ENCODE measurements at places on chromosomes 7 and 10.

GRCh38 chr7:16975712-16976111 lies 93.9 kb upstream of the AGR3 start:
- DNase-seq: no peak

DNA sequence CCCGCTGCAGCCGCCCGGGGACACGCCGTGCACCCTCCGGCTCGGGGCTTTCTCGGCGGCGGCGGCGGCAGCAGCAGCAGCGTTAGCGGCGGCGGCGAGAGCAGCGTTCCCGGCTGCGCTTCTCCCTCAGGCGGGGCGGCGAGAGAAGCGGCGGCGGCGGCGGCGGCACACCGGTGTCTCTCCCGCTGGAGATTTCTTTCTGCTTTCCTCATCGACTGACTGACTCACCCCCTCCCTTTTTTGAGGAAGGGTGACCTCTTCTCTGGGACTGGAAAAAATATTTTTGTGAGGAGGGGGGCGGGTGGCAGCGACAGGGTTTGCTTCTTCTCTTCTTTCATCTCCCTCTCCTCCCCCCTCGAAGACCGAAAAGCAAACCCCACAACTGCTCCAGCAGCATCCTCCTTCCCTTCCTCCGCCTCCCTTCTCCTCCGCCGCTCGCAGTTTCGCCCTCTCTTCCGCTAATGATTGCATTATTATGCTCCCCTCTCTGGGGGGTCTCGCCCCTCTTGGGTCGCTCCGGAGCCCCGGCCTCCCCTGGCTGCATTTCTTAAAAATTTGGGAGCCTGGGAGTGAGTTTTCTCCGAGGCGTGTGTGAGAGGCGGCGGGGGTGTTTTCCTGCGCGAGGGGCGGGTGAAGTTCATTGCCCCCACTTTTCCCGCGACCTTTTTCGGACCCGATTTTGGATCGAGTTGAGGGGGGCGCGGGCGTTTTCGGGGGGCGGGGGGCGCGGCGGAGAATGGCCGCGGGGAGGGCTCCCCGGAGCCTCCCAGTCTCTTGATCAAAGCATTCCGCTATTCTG lies 411 bp downstream of the AUTS2 start:
- no peak for DNase-seq

DNA sequence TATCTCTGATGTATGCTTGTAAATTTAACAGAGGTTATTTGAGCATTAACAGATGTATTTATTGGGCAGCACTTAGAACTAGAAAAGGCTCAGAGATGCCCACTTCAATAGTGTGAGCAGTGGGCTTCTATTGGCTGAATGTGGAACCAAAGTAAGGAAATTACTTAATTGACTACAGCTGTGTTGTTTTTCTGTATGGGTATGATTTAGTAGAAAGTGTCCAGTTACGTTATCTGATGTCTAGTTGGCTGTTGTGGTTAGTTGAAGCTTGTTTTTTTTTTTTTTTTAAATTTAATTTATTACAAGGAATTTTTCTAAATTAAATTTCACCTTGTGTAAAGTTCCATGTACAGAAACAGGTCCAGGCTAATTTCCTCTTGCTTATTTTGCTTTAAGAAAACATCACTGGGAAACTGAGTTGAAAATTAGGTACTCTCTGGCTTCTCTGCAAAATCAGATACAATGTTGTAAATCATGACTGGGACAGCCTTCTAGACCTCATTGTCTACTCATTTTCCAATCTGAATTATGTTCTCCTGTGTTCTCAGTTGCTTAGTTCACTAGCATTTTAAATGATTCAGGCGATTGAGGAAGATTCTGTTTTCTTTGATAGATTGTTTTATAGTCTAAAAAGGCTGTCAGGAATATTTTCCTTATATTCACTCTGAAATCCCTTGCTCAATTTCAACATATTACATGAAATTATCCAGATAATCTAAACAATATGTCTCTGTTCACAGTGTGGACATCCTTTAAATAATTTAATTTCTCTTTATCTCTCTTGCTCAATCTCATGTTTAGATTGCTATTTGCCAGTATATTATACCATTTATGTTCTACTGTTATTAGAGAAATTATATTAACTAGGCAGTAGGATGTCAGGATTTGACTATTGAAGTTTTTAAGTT lies 53.0 kb downstream of the PHF14 start:
- no peak for DNase-seq

GRCh38 chr10:98675902-98676301 lies 229.2 kb upstream of the HPS1 start:
- no peak for DNase-seq

GRCh38 chr7:26937306-26937705 lies 72.9 kb upstream of the SKAP2 start:
- DNase-seq: no peak
